ENCODE measurements at places on chromosomes 6 and 20.

- peak; percentile 37 for DNase-seq
Observed at GRCh38 chr6:78492351-78493017, 374.9 kb upstream of the IRAK1BP1 start.

GRCh38 chr20:24662322-24662721 is 192.9 kb downstream of the SYNDIG1 start:
- no peak for DNase-seq

DNA sequence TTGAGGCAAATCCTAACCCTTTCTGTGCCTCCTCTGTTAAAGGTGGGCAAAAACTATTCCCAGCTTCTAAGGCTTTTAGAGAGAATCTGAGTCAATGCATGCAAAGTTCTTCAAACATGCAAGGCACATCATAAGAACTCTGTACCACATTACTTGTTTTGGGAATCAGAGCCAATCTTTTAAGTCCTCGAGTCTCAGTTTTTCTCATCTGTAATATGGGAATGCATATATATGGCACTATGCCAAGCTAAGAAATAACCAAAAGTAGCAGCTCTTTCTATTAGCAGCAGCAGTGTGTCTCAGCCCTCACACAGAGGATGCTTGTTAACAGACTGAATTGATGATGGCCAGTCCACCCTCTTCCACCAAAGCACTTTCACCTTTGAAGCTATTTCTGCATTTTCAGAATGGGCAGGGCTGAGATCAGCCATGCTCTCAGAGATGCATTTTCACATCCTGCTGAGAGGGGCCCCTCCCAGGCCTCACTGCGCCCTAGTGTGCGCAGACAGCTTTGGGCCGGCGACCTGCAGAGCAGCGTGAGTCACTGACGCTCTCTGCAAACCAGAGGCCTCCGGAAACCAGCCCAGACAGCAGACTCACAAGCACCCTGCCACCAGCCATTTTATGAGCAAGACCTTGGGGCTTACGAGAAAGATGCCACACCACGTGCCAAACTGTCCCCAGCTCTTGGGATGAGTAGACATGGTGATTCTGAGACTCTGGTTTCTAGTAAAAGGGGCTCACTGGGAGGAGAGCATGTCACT is 138.0 kb downstream of the NFATC2 start:
- DNase-seq: peak; percentile 35

- DNase-seq: peak; percentile 48
Observed at GRCh38 chr6:55694148-55694547, 115.2 kb upstream of the HMGCLL1 start.

DNA sequence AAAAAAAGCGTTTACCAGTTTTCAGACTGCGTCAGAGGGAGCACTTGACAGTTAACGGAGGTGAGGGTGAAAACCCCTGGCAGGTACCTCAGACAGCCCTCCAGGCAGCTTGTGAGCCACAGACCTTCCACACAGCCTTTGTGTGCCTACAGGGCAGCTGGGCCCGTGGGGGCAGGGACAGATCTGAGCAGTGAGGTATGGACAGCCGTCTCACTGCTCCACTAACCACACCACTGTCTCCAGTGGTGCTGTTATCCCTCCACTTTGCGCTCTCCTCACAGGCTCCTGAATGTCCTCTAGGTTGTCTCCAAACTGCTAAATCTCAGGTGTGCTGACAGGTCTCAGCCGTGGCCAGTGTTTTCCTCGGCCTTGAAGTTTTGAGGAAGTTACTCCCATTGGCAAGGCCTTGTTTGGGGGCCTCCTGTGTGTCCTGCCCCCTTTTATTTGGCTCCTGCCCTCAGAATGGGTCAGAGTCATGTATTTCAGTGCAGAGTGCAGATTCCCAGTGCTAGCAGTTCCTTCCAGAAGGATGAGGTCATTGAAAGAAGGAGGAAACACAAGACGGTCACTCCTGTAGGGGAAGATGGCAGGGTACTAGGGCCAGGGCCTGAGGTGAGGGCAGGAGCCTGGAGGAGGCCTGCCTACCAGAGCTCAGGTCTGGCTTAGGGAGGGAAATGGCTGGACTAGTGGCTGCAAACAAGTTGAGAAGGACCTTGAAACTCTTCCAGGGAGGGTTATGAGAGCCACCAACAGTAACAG is 11.8 kb downstream of the GFRA4 start:
- DNase-seq: no peak

GRCh38 chr20:17990278-17990972 is 21.6 kb downstream of the MGME1 start:
- no peak for DNase-seq

GRCh38 chr20:47786765-47787107 is 1.5 kb upstream of the SULF2 start:
- DNase-seq: no peak

DNA sequence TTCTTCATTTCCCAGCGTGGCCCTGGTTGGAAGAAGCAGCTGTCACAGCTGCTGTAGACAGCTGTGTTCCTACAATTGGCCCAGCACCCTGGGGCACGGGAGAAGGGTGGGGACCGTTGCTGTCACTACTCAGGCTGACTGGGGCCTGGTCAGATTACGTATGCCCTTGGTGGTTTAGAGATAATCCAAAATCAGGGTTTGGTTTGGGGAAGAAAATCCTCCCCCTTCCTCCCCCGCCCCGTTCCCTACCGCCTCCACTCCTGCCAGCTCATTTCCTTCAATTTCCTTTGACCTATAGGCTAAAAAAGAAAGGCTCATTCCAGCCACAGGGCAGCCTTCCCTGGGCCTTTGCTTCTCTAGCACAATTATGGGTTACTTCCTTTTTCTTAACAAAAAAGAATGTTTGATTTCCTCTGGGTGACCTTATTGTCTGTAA is 292.7 kb downstream of the ESR1 start:
- peak; percentile 33 for DNase-seq

GRCh38 chr6:66662721-66663507 is 955.9 kb upstream of the EYS start:
- DNase-seq: peak; percentile 10

DNA sequence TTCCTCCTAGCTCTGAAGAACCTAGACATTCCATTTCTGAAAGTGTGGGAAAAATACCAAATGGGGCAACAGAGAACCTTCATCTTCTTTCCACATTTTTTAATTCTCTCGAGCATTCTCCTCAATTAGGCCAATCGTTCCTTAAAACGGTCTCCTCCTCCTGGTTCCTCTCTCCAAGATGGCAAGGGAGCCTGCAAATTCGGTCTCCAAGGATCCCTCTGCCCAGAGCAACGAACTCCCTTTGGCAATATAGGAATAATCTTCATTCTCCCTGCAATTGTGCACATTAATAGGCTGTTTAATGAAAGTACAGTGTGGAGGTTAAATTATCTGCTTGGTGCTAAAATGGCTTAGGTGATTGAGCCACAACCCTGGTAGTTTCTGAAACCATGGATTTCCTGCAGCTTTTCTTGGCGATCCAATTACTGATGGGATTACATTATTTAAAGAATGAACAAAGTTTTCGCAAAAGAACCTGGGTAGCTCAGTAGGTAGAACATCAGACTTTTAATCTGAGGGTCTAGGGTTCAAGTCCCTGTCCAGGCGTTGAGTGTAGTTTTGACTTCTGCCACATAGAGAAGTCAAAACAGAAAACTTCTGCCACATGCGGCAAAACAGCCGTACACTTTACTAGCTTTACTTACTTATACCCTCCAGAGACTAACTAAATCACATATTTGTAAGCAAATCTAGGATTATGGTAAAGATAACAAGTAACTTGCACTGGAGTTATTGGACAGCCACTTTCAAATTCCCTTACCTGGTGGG is 102.9 kb upstream of the ZNF184 start:
- no peak for DNase-seq
